Stomach (tissue), 19 donors: ENCODE measurements at places on chromosomes 2 and 18. TPM values are rescaled to one million over a fixed set of nuclear protein-coding genes. Genes with fewer than 3 reads are reported as not detected.

DNA sequence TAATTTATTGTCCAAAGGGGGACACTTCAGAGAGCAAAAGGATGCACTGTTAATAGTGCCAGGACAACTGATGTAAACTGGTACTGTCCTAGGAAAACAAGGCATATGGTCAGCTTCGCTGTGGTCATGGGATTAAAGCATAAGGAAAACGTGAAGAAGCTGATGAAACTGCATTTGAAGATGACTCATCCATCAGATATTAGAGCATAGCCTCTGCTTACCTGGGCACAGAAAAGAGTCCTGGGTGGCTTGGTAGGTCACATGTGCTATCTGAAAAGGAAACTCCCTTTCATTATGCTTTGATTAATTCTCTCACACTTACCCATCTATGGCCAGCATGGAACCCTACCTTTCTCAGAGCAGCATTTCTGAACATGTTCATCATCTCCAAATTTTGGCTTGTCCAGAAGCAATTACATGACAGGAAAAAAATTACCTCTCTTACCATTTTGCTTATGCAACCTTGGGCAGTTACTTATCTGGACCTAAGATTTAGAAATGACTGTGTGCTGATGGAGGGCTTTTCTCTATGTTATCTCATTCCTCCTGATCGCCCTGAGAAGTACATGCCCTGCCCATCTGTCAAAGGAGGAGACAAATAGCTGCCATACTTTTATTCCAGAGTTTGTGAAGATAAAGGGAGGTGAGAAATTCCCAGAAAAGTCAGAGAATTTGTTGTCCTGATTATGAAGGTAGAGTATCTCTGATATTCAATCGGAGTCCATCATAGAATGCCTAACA is 275.3 kb upstream of the SLC14A2 start:
- H3K36me3 ChIP-seq = no peaks in the 10 kb centered on the region
- H3K27ac ChIP-seq = no peak overlapping the region
- no peak for DNase-seq
- no peak overlapping the region for H3K4me3 ChIP-seq
- H3K4me1 ChIP-seq = no peaks in the 10 kb centered on the region

- H3K36me3 ChIP-seq = no peaks in the 10 kb centered on the region
- no peak overlapping the region for H3K4me3 ChIP-seq
- H3K27ac ChIP-seq = no peak overlapping the region
- no peak for DNase-seq
Measured at GRCh38 chr2:71704688-71705087, 251.3 kb downstream of the DYSF start.

DNA sequence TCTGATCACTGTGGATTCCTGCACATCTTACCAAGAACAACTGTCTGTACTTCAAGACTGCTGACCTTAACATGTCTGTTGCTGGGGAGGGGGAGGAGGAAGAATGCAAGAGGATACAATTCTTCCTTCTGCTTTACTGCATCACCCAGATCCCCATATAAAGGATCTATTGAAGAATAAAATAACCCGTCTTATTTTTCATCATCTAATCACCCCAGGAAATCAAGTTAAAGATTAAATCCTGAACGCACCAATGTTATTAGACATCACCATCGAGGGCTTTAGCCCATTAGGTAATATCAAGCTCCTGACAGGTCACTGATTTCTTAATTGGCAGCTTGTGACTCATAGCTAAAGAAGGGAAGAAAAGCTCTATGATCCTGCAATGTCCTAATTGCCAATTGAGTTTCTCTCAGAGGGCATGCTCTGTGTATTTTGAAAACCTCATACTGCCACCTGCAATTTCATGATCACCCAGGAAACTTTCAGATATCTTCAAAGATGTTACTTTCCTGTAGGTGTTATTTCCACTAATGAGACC is 75.4 kb upstream of the KCNE4 start:
- DNase-seq = no peak
- H3K4me3 ChIP-seq = no peak overlapping the region
- no peak overlapping the region for H3K27ac ChIP-seq
- H3K36me3 ChIP-seq = no peaks in the 10 kb centered on the region
- no peaks in the 10 kb centered on the region for H3K27me3 ChIP-seq

DNA sequence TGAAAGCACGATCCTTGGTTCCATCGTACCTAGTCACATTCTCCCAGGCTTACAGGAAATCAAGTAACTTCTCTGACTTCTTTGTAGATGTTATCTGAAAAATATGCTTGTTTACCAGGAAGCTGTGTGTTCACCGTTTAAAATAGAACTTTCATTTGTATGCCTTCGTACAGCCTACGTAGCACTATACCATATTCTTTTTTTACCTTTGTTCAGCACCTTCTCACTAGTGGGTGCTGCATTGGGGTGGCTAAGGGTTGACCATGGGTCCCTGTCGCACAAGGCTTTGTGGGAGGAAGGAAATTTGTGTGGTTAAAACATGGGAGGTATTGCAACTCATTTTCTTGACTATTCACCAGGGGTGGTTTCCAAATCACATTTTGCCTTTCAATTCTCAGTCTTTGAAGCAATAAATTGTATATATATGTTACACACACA is 16.6 kb downstream of the MALT1 start:
- DNase-seq = peak; percentile 49
- H3K27ac ChIP-seq = no peak overlapping the region
- H3K27me3 ChIP-seq = no peaks in the 10 kb centered on the region
- H3K4me1 ChIP-seq = no peaks in the 10 kb centered on the region

Gene NYAP2
- not detected for total RNA-seq

- H3K36me3 ChIP-seq = no peaks in the 10 kb centered on the region
- H3K27me3 ChIP-seq = no peaks in the 10 kb centered on the region
- H3K4me1 ChIP-seq = peaks cover 16% of the 10 kb centered on the region
- peak; percentile 20 for DNase-seq
- peak overlapping the region; percentile 34 for H3K27ac ChIP-seq
Measured at GRCh38 chr2:74223941-74224770, 25.7 kb downstream of the MTHFD2 start.

DNA sequence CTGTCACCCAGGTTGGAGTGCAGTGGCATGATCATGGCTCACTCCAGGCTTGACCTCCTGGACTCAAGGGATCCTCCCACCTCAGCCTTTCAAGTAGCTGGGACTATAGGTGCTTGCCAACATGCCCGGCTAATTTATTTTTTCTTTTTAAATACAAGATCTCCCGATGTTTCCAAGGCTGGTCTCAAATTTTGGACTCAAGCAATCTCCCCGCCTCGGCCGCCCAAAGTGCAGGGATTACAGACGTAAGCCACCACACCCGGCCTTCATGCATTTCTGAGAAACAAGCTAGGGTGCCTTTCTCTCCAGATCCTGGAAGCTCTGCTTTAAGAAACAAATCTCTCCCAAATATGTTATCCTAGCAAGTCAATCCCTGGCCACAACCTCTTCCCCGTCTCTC is 234.1 kb downstream of the FBXO15 start:
- H3K27ac ChIP-seq = no peak overlapping the region
- H3K27me3 ChIP-seq = no peaks in the 10 kb centered on the region
- no peak for DNase-seq
- H3K36me3 ChIP-seq = no peaks in the 10 kb centered on the region

DNA sequence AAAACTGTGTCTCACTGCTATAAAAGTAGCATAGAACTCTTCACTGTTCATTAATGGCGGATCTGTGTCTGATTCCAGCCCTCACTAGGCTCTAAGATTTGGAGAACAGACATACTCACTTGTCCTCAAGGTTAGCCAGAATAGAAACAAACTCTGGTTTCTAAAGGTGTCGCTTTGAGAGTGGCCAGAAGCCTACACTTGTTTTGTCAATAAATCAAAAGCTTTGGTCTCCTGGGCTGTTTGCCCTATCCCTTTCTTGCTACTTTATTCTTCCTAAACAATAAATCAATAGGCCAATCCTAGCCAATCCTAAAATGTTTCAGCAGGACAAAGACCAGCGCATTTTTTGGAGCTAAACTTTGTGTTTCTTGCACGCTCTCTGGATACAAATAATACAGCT is 1064.6 kb upstream of the CHAC2 start:
- no peak for DNase-seq
- H3K27ac ChIP-seq = no peak overlapping the region
- H3K36me3 ChIP-seq = no peaks in the 10 kb centered on the region
- no peak overlapping the region for H3K4me3 ChIP-seq
- H3K4me1 ChIP-seq = no peaks in the 10 kb centered on the region
- no peaks in the 10 kb centered on the region for H3K27me3 ChIP-seq
